ENCODE measurements at places on chromosomes 6 and 20.

- DNase-seq, result peak; percentile 30
Observed at GRCh38 chr20:20211274-20211987, 156.5 kb upstream of the INSM1 start.

- DNase-seq, result no peak
Observed at GRCh38 chr6:43355862-43356590, 13.4 kb downstream of the ZNF318 start.

- no peak for DNase-seq
Observed at GRCh38 chr6:78089531-78089930, 436.7 kb downstream of the MEI4 start.

DNA sequence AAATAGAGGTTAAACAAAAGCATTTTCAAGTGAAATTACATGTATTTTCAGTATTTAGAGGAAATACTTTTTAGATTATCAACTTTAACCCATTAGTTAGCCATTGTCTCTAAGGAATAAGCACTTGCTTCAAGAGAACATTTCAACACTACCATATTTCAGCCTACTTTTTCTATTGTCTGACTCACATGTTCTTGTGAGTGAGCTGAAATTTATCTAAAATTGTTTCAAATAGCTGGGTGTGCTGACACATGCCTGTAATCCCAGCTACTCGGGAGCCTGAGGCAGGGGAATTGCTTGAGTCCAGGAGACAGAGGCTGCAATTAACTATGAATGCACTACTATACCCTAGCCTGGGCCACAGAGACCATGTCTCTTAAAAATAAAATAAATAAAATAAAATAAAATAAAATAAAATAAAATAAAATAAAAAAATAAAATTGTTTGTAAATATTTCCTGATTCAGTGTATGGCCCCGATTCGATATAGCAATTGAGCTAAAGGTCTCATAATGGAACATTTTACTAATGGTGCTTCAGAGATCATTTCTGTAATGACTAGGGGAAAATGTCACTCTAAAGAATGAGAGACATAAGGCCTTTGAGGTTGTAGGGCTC is 324.6 kb upstream of the PLCB4 start:
- DNase-seq, result no peak

DNA sequence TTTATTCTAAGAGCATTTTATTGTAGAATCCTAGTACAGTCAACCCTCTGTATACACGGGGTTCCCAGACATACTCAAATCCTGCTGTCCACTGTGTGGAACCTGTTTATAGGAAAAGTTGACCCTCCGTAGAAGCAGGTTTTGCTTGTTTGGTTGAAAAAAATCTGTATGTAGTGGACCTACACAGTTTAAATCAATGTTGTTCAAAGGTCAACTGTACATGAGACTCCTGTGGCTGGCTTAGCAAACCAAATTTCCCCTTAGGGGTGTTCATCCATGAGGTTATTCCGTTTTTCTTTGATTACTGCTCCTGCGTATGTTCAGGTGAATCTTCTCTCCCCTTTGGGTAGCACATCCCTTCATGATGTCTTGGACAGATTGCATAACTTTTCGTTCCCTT is 387.0 kb upstream of the ZFP64 start:
- no peak for DNase-seq

All from NCI-H1105 treated with DMSO at 0.1 percent for 48 hours (cell line).